Fibroblast of upper back skin (primary cell): ENCODE measurements at places on chromosomes 2 and 18.

GRCh38 chr2:191521608-191522208 is 156.2 kb upstream of the NABP1 start:
- DNase-seq = peak; percentile 31

DNA sequence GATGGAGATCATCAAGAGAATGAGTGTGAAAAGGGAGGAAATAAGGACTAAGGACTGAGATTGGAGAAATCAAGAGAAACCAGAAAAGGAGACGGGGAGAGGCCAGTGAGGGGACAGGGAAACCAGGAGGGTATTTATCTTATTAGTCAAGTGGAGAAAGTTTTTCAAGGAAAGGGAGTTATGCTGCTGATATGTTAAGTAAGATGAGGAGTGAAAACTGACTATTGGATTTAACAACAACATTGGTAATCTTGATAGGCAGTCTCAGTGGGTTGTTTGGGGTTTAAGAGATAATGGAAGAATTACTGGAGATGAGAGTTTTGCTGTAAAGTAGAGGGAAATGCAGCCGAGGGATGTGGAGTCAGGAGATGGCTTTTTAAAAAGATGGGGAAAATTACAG is 30.6 kb downstream of the PIKFYVE start:
- no peak for DNase-seq

DNA sequence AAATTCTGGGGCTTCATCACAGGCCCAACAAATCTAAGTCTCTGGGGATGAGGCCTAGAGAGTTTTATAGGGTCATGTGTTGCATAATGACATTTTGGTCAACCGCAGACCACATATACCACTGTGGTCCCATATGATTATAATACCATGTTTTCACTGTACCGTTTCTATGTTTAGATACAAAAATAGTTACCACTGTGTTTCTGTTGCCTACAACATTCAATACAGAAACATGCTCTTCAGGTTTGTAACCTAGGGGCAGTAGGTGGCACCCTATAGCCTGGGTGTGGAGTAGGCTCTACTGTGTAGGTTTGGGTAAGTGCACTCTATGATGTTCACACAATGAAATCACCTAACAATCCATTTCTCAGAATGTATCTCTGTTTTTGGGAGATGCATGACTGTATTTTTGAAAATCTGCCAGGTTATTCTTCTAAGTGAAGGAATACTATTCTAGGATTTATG is 485.2 kb downstream of the PTPRM start:
- peak; percentile 58 for DNase-seq

DNA sequence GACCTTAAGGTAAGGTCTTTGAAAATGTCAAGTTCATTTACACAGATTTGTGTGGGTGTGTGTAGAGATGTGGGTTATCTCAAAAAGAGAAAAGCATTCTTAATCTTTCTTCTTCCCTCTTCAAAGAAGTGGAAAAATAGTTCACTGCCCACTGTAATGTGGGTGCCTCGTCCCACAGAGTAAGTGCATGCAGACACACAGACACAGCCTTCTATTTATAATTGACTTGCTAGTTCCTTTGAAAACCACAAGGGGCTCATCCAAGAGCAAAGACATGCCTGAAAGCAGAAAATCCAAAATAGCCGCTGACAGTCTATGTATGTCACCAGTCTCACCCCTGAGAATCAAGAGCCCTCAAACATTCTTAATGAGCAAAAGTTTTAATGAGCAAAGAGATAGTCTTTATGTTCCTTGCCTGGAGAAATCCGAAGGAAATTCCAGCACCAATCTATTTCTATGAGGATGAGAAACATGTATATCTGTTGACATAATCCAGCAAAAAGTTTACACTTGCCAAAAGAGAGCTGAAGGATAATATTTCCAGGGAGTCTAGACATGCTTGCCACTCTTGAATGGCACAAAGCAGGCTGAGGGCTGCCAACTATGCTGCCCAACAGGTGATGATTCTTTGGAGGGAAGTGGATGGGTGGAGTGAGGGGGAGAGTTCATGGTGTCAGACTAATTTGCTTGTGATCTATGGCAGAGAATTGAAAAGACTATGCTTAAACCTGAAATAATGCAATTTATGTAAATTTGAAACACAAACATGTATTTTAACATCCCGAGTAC is 93.9 kb downstream of the ACVR1 start:
- DNase-seq = peak; percentile 29

DNA sequence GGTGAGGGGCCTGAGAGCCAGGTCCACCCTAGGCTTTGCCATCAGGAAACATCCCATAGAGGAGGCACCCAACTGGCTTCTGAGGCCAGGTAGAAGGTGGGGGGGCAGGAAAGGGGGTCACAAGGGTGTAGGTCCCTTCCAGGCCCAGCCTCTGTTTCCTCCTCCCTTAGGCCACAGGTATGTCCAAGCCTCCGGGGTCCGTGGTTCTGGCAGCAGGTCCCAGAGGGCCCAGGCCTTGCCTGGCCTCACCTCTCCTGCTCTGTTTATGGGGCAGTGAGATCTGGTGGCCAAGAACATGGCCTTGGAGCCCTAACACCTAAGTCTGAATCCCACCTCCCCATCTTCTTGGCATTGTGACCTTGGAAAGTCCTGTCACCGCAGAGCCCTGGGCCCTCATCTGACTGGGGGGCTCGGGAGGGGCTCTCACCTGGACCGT is 21.6 kb upstream of the GPR17 start:
- DNase-seq = no peak

- DNase-seq = no peak
Observed at GRCh38 chr2:40997362-40997761, 545.5 kb upstream of the SLC8A1 start.

GRCh38 chr2:239379641-239380170 is 21.1 kb downstream of the HDAC4 start:
- no peak for DNase-seq

DNA sequence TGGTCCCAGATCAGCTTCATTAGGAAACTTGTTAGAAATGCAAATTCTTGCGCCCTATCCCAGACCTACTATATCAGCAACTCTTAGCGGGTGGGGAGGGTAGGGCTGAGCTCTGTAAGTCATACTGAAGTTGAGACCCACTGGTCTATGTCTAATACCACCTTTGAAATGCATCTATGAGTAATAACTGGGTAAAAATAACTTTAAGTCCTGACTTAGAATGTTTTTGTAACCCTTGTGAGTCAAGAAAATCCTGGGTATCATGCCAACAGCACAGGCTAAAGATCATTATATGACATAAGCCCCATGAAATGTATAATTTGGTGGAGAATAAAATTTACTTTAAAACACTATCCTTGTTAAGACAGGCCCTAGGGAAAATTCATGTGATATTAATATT is 41.4 kb downstream of the PRKD3 start:
- DNase-seq = peak; percentile 87

DNA sequence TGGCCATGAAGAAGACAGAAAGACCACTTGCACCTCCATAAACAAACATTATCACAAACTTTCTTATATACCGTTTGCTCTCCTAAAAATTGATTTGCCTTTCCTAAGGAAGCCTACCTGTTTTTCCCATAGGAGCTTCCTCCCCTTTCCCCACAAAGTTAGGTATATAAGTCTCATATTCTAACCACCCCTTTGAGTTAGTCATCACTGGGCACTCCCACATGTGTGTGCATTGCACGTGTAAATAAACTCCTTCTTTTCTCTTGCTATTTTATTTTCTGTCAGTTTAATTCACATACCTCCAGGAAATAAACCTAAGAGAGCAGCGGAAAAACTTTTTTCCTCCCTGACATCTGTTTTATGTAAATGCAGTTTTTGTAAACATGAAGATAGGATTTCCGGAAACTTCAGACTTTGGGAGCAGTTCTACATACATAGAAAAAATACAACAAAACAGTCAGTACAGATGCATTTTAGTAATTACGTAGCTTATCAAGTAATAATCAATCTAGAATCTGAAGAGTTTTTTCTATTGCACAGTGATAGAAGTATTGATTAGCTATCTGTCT is 46.6 kb downstream of the PLCL1 start:
- DNase-seq = no peak

DNA sequence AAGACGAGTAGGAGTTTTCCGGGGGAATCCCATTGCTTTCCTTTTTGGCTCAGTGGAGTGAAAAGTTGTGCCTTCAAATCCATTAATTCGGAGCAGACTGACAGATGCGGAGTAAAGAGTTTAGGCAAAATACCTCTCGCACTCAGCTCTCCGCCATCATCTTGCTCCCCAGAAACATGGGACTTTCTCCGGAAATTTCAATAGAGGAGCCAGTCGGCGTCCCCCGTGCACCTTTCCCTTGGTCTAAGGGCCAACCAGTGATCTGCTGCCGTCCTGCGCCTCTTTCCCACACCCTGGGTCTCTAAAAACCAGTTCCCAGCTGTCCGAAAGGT is 318 bp downstream of the TYW5 start:
- DNase-seq = no peak

DNA sequence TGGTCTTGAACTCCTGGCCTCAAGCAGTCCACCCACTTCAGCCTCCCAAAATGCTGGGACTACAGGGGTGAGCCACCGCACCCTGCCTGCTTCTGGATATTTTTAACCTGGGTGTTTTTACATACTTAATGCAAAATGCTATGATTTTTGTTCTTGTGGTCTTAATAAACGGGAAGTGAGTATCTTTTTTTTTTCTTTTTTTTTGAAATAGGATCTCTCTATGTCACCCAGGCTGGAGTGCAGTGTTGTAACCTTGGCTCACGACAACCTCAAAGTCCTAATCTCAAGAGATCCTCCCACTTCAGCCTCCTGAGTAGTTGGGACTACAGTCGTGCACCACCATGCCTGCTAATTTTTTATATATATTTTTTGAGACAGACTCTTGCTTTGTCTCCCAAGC is 19.2 kb upstream of the ASXL2 start:
- no peak for DNase-seq

DNA sequence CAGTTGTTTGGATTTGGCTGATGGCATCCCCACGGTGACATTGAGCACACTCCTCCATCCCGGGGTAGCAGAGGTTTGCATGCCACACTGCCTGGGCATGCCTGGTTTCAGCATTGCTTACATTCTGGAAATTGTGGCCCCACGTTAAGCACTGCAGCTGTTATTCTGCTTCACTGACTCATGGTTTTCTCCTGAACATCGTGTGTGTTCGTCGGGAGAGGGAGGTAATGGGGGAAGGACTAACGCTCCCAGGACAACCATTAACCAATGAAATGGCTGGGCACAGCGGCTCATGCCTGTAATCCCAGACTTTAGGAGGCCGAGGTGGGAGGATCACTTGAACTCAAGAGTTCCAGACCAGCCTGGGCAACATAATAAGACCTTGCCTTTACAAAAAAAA is 28.2 kb upstream of the YWHAQ start:
- peak; percentile 48 for DNase-seq

- DNase-seq = no peak
Observed at GRCh38 chr18:24417480-24417879, 9.0 kb upstream of the IMPACT start.

DNA sequence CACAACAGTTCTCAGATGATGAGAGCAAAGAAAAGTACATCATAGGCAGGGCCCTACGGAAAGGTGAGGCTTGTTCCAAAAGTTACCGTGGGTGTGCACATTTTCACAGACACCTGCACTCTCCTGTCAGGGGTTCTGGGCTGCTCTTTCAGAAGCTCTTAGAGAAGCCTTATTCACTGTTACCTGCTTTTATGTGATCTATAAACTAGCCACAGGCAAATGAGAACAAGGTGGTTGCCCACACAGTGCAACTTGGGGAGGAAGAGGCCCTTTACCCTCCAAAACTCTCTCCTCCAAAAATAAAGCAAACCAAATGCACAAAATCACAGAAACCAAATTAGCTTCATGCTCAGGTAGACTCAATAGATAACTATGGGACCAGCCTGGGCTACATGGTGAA is 11.1 kb upstream of the CUL3 start:
- DNase-seq = no peak

GRCh38 chr2:241161646-241162281 is 11.5 kb downstream of the PPP1R7 start:
- DNase-seq = peak; percentile 60

DNA sequence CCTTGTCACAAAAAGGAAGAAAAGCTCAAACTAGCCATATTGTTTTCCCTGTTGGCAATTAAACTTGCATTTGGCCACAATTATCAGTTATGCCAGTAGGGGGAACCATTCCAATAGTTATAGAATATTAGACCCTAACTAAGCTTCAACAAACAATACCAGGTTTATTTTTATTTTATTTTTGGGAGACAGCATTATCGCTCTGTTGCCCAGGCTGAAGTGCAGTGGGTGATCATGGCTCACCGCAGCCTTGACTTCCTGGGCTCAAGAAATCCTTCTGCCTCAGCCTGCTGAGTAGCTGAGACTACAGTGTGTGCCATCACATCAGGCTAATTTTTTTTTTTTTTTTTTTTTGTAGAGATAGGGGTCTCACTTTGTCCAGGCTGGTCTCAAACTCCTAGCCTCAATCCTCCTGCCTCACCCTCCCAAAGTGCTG is 102.1 kb downstream of the ATAD2B start:
- peak; percentile 51 for DNase-seq

- DNase-seq = peak; percentile 81
Observed at GRCh38 chr2:100730290-100730868, 89.6 kb upstream of the NPAS2 start.

DNA sequence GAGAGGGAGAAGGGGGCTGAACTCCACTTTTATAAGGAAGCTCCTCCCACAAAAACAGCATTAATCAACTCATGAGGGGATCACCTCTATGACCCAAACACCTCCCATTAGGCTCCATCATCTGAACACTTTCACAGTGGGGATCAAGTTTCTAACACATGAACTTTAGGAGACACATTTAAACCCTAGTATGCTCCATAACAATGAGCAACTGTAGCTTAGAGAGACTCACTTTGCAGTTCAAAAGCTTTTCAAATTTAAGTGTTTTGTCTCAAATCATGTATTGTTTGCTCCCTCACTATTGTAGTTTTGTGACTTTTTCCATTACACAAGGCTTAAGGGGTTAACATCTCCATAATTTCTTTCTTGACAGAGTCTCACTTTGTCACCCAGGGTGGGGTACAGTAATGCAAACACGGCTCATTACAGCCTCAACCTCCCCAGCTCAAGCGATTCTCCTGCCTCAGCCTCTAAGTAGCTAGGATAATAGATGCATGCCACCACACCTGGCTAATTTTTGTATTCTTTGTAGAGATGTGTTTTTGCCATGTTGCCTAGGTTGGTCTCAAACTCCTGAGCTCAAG is 352.7 kb upstream of the CDH20 start:
- DNase-seq = no peak

DNA sequence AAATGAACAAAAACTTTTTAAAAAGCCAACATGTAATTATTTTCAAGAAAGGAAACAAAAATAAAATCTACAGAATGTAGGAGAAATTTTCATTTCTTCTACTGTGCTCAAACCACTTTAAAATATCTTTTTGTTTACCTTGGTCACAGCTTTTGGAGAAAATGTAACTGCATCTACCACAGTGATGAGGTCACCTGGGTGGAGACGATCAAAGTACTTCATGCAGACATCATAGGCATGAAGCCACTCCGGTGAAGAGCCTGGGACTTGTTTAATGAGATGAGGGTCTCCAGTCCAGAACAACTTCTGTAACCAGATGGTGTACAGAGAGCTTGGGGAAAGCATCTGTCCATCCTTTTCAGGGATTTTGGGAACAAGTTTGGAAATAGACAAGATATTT is 285.8 kb downstream of the NBAS start:
- no peak for DNase-seq

DNA sequence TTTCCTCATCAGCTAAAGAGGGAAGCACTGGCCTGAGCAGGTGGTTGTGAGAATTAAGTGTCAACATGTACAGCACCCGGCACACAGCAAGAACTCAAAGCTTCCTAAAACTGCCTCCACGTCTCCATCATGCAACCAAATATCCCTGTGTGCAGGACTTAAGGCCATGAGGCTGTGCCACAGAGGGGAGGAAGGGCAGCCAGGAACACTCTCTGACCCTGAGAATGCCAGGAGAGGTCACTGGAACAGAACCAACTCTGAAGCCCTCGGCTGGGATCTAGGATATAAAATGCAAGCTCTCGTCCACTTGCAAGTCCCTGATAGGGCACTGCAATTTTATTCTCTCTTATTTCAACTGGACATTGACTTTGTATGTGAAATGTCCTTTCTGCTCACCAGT is 12.2 kb upstream of the NPAS2 start:
- DNase-seq = no peak
